ENCODE measurements at places on chromosomes 12 and 14. TPM values are rescaled to one million over a fixed set of nuclear protein-coding genes. Genes with fewer than 3 reads are reported as not detected.

DYNLL1 gene
- 309 TPM for total RNA-seq

KRT7 gene
- total RNA-seq, result 1.7 TPM

PLA2G1B gene
- total RNA-seq, result not detected

PCED1B gene
- total RNA-seq, result 4.7 TPM

PARP11 gene
- 9.5 TPM for total RNA-seq

LPCAT3 gene
- 121 TPM for total RNA-seq

CYP27B1 gene
- 2.1 TPM for total RNA-seq

KCNK13 gene
- 0.67 TPM for total RNA-seq

GALNT16 gene
- total RNA-seq, result 6.4 TPM

PSMA3 gene
- total RNA-seq, result 124 TPM

TTC7B gene
- total RNA-seq, result 10.0 TPM

ACSS3 gene
- total RNA-seq, result 0.69 TPM

PLXNC1 gene
- 5.2 TPM for total RNA-seq

KRT4 gene
- not detected for total RNA-seq

ADAM20 gene
- total RNA-seq, result 0.72 TPM

ITGA7 gene
- total RNA-seq, result 449 TPM

APOF gene
- total RNA-seq, result not detected
